ENCODE measurements at places on chromosomes 1 and 21.

- no peak for DNase-seq
Measured at GRCh38 chr1:110541906-110542395, 23.0 kb upstream of the KCNA10 start.

- DNase-seq: no peak
Measured at GRCh38 chr21:44898011-44898488, 22.6 kb downstream of the ITGB2 start.

GRCh38 chr1:203101813-203102634, 16.2 kb upstream of the MYOG start:
- DNase-seq: no peak

GRCh38 chr21:46145840-46146691, 9.3 kb downstream of the FTCD start:
- DNase-seq: no peak

GRCh38 chr1:207823880-207824566, 72.2 kb downstream of the CD46 start:
- no peak for DNase-seq

DNA sequence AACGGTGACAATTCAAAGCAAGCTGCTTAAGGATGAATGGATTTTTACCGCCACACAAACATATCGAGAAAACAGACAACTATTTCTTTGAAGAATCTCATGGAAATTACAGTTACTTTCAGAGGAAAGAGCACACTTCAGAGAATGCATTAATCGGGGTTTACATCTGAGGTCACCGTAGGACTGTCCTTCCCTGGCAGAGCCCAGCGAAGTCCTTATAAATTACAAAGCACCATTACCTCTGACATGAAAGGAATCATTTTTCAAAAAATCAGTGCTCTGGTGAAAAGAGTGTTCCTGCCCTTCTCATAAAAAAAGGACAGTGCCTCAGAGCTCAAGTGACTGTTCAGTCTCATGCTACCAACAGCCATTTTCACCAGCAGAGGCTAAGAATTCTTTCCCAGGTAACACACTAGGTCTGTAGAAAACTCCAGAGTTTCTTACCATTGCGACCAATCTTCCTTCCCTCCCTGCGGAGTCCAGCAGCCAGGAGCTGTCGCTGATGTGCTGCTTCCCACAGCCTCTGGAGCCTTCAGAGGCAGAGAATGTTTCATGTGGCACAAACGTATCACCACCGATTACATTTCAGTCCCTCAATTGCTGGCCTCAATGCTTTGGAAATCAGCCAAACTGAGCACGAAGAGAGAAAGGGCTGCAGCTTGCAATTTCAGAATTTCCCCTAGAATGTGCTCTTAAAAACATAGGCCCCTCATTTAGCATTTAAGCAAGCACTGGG, 75.4 kb downstream of the PLD5 start:
- DNase-seq: peak; percentile 60

DNA sequence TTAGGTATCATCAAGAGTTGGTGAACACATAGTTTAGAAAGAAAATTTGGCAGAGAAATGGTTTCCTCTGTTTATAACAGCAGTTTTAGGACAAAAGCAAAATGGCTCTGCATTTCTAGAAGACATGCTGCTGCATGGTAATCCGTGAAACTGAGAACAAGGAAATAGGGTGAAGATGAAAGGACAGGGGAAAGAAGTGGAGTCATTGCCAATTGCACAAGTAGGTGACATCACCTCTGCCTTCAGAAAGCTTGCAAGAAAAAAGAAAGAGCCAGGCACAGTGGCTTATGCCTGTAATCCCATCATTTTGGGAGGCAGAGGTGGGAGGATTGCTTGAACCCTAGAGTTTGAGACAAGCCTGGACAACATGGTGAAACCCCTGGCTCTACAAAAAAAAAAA, 217.6 kb downstream of the LMX1A start:
- DNase-seq: no peak

GRCh38 chr1:64073705-64074104, 129.7 kb upstream of the UBE2U start:
- no peak for DNase-seq

DNA sequence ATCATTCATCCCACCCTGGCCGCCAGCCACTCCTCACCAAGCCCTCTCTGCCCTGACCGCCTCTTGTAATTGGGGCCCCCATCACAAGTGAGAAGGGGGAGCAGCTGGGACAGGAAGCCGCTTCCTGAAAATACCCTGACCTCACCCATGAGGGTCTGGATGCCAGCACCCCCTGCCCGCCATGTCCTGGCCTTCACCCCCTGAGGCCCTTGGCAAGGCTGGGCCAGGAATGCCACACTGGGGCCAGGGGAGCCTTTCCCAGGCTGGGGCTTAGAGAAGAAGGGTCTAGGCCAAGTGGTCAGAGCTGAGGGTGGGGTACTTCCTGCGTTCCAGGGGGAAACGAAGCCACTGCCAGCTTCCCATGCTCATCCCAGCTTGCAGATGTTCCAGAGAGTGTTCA, 60.5 kb downstream of the TAS1R2 start:
- no peak for DNase-seq

DNA sequence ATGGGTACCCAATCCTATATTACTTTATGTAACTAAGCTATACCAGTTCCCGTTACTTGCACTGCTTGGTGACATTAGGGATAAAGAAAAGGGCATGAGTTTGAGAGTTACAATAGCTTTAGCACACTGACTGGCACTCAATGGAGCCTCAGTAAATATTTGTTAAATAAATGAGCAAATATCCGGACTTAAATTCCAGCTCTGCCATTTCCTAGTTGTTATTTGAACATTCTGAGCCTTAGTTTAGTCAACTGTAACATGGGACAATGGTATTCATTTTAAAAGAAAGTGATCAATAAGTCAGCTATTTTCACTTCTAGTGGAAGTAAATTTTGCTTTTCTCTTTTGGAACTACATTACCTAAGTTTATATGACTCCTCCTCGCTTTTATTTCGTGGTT, 198.7 kb downstream of the ZC3H11B start:
- DNase-seq: no peak

- no peak for DNase-seq
Measured at GRCh38 chr1:189821833-189822232, 655.8 kb downstream of the BRINP3 start.

DNA sequence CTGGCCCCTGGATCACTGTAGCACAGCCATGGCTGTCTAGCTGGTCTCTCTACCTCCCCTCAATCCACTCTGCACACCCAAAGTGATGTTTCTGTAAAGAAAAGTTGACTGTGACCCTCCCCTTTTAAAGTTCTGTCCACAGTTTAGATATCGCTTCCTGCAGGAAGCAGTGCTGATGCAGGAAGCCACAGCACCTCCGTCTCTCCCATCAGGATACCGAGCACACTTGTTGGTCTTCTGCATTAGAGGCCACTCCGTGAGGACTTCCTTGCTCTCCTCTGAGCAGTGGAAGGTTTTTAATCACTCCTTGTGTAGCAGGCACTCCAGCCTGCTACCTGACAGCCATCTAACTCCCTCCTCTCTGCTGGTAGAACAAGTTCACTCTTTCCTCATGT, 69.5 kb downstream of the GADD45A start:
- DNase-seq: no peak

DNA sequence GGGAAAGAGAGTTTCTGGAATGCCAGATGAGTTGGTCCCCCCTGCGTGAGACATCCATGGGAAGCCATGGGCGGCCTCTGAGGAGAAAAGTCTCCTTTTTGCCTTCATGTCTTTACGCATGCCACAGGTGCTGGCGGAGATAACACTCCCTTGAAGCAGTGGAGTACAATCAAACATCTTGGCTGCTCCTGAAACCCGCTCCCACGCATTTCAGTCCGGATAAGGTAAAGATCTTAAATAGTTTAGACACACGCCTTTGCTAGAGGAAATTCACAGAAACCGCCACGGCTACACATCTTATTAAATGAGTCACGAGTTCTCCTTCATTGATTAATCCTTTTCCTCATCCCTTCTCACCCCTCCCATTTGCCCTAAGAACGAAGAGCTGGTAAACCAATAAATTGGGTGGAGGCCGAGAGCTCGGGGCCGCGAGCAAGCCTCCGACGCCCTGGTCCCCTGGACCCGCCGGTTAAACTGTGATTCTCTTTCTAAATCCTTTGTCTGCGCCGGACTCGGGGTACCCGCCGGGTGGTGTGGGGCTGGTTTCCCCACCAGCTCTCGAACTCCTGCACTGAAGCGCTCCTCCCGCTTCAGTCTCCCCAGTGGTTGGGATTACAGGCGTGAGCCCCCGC, 6.6 kb upstream of the ZNF669 start:
- DNase-seq: no peak

- no peak for DNase-seq
Measured at GRCh38 chr1:25737130-25737529, 62.9 kb upstream of the SELENON start.

DNA sequence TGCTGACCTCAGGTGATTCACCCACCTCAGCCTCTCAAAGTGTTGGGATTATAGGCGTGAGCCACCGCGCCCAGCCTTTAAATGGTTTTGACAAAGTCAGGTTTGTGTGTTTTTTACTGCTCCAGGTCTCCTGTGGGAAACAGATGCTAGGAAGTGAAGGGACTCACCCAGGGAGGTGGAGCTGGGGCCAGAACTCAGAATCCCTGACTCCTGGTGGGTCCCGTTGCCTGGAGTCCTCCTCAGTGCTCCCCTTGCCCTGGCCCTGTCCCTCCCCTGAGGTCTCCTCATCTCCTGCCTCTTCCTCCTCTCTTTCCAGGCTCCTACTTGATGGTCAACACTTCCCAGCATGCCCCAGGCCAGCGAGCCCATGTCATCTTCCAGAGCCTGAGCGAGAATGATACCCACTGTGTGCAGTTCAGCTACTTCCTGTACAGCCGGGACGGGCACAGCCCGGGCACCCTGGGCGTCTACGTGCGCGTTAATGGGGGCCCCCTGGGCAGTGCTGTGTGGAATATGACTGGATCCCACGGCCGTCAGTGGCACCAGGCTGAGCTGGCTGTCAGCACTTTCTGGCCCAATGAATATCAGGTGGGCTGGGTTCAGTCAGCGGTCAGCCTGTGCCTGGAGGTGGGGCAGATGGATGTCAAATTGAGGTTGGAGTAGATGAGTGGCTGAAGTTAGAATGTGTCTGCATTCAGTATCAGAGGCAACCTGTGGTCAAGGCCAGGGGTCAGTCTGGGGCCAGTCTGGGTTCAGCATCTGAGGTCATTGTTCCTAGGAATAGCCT, 22.1 kb downstream of the PTPRU start:
- DNase-seq: no peak

- DNase-seq: no peak
Measured at GRCh38 chr1:77538956-77539518, 143.4 kb downstream of the ZZZ3 start.

DNA sequence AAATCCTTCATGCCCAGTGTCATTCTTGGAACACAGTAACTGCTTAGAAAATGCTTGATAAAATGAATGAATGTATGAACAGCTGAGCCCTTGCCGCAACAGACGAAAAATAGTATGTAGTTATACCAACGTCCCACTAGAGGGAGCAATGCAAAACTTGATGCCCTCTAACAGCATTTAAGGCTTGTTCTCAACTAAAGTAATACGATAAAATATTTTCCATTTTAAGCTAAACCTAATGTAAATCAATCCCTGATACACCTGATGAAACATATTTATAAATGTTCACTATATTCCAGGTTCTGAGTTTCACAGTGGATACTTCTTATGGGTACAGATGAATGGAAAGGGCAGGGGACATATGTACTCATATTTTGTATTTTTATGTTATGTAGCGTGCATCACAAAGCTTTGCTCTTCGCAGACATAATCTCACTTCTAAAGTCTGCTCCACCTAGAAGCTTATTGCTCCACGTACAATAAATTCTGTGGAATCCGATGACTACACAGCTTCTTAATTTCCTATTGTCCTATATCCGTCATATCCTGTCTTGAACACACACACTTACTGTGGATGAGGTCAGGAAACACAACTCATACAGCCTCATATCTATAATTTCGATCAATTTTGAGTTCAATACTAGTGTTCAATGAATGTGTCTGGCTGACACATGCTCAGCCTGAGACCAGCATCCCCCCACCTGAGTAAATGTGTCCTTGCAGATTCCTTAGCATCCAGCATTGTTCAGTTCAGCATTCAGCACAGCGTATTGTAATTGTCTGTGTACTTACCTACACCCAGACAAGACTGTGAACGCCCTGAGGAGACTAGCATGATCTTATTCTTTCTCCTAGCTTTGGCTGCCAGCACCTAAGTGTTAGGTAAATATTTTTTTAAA, 4.4 kb upstream of the UTP25 start:
- peak; percentile 19 for DNase-seq

DNA sequence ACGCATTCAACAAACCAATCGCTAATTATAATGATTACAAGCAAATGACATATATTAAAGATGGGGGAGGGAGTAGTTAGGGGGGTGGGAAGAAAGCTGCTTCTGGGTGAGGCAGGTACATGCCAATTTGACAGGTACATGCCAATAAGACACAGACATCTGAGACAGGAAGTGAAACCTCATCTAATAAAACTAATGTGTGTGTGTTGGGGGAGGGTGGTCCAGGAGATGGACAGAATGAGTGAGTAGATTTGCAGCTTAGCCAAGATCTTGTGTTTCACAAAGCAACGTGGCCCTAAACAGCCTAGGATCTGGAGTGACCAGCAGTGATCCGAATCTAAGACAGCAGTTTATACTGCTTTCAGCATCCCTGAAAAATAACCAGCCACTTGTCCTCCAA, 10.8 kb downstream of the CFAP45 start:
- DNase-seq: no peak

GRCh38 chr1:6486433-6487011, 4.9 kb downstream of the PLEKHG5 start:
- DNase-seq: peak; percentile 53

- no peak for DNase-seq
Measured at GRCh38 chr1:21647431-21648351, 21.5 kb downstream of the RAP1GAP start.

DNA sequence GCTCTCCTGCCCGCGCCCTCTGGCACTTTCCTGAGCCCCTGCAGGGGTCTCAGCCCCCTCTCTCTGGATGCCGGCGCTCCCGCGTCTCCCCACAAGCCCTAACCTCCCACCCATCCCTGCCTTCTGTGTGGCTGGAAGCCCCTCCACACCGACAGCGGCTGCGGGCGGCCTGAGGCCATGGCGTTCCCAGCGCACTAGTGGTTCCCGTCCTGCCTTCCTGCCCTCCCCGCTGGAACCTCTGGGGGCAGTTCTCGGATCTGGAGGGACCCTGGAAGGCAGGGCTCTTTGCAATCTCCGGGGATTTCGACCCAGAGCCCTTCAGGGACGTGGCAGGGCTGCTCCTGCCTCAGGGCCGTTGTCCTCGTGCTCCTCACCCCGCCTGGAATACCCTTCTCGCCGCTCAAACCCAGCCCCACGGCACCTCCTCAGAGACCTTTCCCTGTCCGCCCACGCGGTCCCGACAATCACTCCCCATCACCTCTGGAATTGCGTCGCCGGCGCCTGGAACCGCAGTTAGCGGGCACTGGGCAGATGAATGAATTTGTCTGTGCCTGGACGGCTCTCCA, 493 bp upstream of the ESPN start:
- DNase-seq: no peak

- DNase-seq: no peak
Measured at GRCh38 chr1:151701515-151701914, 15.1 kb downstream of the CELF3 start.

DNA sequence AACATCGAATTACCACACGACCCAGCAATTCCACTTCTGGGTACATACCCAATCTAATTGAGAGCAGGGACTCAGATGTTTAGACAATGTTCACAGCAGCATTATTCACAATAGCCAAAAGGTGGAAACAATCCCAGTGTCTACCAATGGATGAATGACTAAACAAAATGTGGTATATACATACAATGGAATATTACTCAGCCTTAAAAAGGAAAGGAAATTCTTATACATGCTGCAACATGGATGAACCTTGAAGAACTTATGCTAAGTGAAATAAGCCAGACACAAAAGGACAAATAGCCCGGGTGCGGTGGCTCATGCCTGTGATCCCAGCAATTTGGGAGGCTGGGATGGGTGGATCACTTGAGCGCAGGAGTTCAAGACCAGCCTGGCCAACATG, 6.9 kb downstream of the KDF1 start:
- DNase-seq: no peak

- DNase-seq: no peak
Measured at GRCh38 chr1:183218027-183218618, 32.1 kb downstream of the LAMC2 start.
